ENCODE measurements at places on chromosomes 16 and 17.

- DNase-seq = no peak
Observed at GRCh38 chr16:10616756-10617640, 36.6 kb upstream of the EMP2 start.

- DNase-seq = peak; percentile 20
Observed at GRCh38 chr16:77171745-77172635, 19.0 kb upstream of the MON1B start.

DNA sequence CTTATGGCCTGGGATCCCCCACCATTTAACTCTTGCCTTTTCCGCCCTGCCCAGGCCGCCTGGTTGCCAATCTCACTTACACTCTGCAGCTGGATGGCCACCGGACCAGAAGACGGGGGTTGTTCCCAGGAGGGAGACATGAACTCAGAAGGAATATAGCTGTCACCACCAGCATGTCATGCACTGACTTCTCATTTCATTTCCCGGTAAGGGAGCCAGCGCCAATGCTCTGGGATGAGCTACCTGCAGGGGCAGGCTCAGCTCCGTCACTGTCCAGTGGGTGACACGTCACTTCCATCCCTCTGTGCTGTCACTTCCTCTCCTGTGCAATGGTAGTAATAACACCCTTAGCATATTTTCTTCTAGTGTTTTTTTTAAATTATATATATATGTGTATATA is 26.7 kb downstream of the ITGAL start:
- no peak for DNase-seq

- DNase-seq = no peak
Observed at GRCh38 chr17:80679816-80680215, 135.2 kb downstream of the RPTOR start.

DNA sequence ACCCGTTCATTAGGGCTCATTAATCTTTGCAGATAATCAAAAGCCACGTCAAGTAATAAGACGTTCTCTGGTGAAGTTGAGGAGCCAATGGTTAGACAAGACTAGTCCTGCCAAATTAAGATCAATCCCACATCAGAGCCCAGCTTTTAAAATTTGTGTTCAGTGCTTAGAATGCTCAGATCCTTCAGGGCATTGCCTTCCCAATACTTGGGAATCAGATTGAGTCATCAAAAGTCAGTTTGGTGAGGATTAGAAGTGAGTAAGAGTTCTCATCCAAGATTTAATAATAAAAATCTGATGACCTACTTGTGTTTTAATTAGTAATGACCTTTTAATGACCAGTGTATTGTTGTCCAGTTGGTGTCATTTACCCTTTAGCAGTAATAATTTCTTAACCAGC is 19.8 kb downstream of the MAP2K4 start:
- no peak for DNase-seq

DNA sequence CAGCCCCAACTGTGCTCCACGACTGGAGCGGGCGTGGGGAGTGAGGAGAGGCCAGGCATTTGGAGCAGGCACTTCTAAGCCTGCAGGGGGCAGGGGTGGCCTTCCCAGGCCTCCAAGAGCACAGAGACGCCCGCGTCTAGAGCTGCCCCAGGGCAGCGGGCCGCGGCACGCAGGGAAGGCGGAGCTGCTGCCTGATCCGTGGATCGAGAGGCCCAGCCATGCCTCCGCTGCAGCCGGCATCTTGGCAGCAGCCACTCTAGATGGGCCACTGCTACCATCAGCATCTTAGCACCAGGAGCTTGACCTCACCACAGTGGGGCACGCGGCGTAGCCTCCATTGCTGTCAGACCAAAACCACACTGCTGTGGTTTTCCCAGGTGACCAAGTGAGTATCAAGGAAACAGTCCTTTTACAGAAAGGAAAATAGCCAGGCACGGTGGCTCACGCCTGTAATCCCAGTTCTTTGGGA is 20.4 kb upstream of the WDR45B start:
- DNase-seq = peak; percentile 40

DNA sequence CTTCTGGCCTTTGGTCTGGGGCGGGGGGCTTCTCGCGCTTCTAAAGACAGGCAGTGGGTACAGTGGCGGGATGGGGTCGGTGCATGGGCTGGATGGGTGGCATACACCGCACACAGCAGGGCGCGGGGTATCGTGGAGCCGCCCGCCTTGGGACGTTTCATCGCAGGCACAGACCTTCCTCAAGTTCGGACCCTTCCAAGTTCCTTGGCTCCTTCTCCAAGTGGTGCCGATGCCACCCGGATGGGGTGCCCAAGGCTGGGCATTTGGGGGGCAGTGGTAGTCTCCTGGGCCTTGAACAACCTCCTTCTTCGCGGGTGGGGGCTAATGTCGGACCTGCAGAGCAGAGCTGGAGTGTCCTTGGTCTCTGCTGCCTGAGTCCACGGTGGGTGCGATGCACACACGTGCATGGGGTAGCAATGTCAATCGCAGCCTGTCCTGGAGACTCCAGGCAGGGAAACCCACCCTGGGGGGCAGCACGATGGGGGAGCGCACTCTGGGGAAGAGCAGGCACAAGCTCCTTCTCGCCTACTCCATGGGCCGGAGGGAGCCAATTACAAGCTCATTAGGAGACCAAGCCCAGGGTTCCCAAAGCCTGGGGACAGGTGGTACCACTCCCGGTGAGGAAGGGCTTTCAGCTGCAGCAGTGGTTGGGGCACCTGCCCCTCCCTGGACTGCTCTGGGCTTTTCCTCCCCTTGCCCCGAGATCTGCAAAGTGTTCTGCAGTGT is 686 bp upstream of the MTSS2 start:
- DNase-seq = no peak

DNA sequence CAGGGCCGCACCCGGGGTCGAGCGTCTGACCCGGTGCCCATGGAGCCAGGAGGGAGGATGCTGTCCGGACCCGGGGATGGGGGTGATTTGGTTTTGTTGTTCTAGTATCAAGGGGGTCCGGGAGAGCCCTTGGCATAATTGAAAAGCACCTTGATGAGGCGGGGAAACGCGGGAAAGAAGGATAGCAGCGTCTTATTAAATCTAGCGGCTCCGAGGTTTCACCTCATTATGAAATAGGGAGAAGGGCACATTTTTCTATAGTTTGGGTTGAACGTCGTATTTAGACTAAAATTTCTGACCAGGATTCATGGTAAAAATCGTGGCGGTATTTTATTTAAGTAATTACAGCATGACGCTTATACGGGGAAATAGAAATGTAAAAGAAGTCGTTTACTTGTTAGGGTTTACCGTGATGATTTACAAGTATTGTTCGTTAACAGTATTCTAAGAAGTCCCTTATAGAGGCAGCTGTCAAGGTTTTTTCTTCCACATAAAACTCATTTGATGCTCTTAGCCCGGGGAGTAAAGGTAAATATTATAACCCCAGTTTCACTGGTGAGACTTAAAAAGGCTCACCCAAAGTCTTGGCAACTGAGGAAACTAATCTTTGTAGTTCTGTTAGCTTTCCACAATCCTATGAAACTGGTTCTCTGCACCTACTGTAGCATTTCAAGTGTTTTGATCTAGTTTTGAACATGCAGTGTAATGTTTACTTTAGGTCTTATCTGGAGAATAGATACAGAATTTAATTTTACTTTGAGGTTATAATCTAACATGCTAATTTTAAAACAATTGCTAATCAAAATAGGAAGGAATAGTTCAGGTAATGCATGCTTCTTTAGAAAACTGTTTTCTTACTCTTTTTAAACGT is 756 bp downstream of the LUC7L3 start:
- DNase-seq = no peak

DNA sequence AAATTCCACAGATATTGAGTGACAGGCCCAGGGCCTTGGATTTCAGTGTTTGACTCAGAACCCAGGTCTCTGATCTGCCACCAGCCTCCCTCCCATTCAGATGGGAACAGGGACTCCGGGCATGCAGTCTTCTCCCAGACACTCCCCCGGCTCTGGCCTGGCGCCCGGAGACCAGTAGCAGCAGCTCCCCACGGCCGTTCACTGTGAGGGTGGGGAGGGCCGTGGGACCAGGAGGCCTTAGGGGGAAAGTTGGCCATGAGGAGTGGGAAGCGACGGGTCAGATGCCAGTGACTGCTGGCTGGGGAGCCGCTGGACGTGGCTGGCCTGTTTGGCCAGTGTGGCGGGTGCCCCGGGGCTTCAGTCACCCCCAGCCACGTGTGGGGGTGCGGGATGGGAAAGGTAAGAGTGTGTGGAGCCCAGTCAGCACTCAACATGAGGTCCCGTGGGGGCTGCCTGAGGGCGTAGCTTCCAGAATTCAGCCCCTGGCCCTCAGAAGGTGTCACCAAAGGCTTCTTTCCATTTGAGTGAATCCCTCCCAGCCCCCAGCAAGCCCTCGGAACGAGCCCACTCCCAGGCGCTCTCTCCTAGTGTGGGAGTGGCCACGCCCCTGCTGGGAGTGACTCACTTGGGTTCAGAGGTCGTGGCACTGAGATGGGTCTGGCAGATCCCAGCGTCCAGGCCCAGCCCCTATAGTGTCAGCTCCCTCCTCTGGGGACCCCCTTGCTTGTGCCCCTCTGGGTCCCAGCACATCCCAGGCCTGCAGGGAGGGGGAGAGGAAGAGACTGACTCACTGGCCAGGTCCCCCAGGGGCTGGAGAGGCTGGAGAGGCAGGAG is 309.4 kb downstream of the SEC14L1 start:
- DNase-seq = no peak

- no peak for DNase-seq
Observed at GRCh38 chr16:4316864-4317531, 1.1 kb downstream of the GLIS2 start.

- no peak for DNase-seq
Observed at GRCh38 chr17:77768248-77768852, 190.2 kb upstream of the TNRC6C start.

Measured in T-helper 1 cell (primary cell).